ENCODE measurements at places on chromosomes 4 and X.

GRCh38 chrX:1511829-1512228 is 25.2 kb downstream of the P2RY8 start:
- DNase-seq, result no peak

GRCh38 chrX:12790885-12791256 is 341 bp upstream of the PRPS2 start:
- DNase-seq, result no peak

- no peak for DNase-seq
These were observed 914.5 kb upstream of the AGA start for GRCh38 chr4:178356725-178357124.

- DNase-seq, result no peak
These were observed 313.0 kb downstream of the ARHGAP10 start for GRCh38 chr4:148044912-148045352.

- DNase-seq, result no peak
These were observed 240.5 kb downstream of the PPP4R3C start for GRCh38 chrX:27222661-27223060.

GRCh38 chr4:6380746-6381410 is 91.5 kb downstream of the PPP2R2C start:
- no peak for DNase-seq

DNA sequence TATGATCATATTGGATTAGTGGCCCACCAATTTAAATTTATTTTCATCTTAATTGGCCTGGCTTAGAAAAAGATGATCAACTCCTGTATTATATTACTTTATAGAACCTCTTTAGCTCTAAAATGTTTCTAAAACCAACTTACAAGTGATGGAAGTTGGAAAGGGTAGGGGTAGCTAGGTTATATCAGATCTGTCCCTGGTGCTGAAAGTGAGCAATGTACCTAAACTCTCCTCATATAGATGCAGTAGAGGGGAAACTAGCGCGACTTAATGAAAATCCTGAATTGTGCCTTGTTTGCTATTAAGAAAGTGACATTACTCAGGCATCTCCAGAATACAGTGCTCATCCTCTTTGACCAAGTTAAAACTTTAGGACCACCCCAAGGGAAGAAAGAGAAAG is 7.5 kb upstream of the PTCHD1 start:
- no peak for DNase-seq

DNA sequence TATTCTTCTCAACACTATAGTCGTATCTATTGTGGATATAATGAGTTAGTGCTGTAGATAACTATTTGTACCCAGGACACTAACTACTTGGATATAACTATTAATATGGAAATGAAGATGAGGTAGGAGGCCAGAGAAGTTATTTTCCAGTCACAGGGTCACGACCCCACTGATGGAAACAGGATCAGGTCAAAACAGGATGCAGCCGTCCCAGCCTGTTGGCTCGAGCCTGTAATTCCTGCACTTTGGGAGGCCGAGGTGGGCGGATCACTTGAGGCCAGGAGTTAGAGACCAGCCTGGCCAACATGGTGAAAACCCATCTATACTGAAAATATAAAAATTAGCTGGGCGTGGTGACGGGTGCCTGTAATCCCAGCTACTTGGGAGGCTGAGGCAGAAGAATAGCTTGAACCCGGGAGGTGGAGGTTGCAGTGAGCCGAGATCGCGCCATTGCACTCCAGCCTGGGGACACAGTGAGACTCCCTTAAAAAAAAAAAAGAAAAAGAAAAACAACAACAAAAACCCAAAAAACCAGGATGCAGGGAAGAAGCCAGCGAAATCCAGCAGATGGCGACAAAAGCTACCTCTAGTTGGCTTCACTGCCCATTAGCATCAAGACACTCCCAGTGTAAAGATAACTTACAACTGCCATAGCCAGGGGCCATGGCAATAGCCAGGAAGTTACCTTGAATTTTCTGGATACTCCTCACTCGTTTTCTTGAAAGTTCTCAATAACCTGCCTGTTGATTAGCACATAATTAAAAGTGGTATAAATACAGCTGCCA is 37.9 kb upstream of the NKAP start:
- no peak for DNase-seq

DNA sequence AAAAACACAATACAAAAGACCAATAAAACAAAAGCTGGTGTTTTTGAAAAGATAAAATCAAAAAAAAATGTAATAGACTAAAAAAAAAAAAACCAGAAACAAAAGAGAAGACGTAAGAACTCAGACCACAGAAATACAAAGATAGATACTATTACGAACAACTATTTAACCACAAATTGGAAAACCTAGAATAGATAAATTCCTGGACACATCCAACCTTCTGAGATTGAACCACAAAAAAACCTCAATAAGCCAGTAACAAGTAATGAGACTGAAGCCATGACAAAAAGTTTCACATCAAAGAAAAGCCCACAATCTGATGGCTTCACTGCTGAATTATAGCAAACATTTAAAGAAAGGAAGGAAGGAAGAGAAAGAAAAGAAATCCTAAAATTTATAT is 16.2 kb downstream of the RCHY1 start:
- no peak for DNase-seq

GRCh38 chr4:182348779-182349326 is 105.7 kb downstream of the TENM3 start:
- DNase-seq, result no peak

GRCh38 chr4:60315586-60315985 is 884.5 kb upstream of the ADGRL3 start:
- no peak for DNase-seq

- no peak for DNase-seq
These were observed 423.9 kb upstream of the PITX2 start for GRCh38 chr4:111046811-111047210.

GRCh38 chrX:136185401-136186022 is 38.2 kb downstream of the FHL1 start:
- DNase-seq, result no peak

DNA sequence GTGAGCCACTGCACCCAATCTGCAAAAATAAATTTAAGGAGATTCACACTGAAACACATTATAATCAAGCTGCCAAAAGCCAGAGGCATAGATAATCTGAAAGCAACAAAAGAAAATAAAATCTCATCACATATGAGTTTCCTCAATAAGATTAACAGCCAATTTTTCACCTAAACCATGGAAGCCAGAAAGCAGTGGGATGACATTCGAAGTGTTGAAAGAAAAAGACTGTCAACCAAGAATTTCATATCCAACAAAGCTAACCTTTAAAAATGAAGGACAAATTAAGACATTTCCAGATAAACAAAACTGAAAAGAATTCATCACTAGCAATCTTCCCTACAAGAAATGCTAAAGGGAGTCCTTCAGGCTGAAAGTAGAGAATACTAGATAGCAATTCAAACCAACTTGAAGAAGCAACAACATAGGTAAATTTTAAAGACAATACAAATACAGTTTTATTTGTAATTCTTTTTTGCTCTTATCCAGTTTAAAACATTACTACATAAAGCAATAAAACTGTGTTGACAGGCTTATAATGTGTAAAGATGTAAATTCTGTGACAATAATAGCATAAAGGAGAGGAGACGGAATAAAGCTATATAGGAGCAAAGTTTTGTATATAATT is 23.1 kb upstream of the KLHL8 start:
- DNase-seq, result no peak

DNA sequence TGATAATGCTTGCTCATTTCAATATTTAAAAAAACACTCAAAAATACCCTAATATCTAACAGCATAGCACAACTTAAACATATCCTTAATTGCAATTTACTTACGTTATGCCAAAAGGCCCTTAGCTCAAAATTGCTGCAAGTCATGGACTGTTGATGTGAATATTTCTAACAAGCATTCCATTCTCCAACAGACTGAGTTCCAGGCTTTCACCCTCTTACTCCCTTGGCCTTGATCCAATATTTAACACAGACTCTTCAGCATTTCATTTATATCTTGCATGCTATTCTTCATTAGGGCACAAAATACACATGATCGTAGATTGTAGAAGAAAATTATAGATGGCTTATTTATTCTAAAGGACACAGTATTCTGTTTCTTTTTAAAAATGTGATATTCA is 96.5 kb downstream of the RNF150 start:
- DNase-seq, result no peak

DNA sequence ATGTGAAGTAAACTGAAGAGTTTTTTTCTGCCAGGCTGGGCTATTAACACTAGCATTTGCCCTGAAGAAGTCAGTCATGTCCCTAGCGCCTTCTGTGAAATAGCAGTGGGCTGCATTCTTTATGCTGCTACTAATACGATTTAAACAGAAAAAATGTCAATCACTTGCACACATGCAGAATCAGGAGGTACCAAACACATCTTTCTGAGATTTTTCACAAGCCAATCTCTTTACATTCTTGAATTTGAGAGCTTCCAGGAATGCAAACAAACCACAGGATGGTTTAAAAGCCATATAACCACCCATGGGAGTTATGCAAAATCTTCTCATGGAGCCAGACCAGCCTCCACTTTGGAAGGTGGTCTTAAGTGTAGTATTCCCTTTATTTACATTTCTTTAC is 220.1 kb downstream of the IQCM start:
- no peak for DNase-seq

DNA sequence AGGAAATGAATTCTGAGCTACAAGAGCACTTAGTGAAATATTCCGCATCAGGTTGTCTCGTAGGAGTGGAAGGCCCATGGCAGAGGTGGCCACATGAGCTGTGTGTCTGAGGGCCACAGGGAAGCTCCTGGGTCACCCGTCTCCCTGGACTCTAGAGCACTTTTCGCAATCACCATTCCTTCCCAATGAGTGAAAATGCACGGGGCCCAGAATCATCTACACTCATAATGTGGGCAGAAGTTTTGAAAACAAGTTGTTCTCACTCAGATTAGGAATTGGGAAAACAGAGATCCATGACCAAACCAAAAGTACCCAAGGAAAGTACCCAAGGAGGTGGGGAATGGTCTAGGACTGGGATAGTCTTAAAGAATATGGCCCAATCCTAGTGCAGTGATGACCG is 94.4 kb downstream of the SCD5 start:
- no peak for DNase-seq

DNA sequence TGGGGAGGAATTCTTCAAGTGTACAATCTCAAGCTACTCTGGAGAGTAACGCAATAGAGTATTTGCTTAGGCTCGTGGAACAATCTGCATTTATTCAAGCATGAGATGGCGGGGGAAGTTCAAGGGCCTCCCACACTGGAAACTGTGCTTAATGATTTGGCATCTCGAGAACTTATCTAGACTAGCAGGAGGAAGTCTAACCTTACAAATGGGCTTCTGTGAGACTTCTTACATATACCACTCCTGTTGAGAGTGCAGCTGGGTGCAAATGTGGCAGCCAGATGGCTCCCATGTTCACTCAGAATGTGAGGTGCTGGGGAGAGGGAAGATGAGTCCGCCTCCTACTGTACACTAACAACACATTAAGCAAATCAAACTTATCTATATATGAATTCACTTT is 29.3 kb upstream of the PTPN13 start:
- no peak for DNase-seq
